ENCODE measurements at places on chromosomes 11 and 22. TPM values are rescaled to one million over a fixed set of nuclear protein-coding genes. Genes with fewer than 3 reads are reported as not detected.

The GLYATL1 gene
- total RNA-seq: 4.5 TPM

The PTPRJ gene
- total RNA-seq: 5.3 TPM

The OR4B1 gene
- total RNA-seq: not detected

The OVCH2 gene
- total RNA-seq: not detected

The FAM180B gene
- total RNA-seq: 2.5 TPM

The KDM4E gene
- not detected for total RNA-seq

The TRPC6 gene
- 3.2 TPM for total RNA-seq

The HORMAD2 gene
- not detected for total RNA-seq

- no peak for ATAC-seq
Observed at GRCh38 chr11:86687185-86687778, 14.9 kb upstream of the ME3 start.

DNA sequence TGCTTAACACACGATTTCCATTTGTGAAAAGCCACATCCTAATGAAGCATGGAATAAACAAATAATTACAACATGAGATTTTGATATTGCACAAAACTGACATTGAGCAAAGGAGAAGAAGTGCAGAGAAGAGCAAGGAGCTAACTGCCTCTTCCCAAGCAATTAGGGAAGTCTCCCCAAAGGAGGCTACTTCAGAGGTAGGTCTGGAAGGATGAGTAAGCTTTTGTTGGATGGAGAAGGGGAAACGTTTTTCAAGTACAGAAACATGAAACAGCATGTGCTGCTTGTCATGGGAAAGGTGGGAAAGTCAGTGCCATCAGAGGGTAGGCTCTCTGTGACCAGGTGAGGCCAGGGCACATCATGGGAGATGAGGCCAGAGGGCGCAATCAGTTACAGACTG lies 132.2 kb upstream of the SESN3 start:
- ATAC-seq: no peak

- ATAC-seq: peak; percentile 24
Observed at GRCh38 chr11:35235936-35236666, 97.1 kb downstream of the CD44 start.

DNA sequence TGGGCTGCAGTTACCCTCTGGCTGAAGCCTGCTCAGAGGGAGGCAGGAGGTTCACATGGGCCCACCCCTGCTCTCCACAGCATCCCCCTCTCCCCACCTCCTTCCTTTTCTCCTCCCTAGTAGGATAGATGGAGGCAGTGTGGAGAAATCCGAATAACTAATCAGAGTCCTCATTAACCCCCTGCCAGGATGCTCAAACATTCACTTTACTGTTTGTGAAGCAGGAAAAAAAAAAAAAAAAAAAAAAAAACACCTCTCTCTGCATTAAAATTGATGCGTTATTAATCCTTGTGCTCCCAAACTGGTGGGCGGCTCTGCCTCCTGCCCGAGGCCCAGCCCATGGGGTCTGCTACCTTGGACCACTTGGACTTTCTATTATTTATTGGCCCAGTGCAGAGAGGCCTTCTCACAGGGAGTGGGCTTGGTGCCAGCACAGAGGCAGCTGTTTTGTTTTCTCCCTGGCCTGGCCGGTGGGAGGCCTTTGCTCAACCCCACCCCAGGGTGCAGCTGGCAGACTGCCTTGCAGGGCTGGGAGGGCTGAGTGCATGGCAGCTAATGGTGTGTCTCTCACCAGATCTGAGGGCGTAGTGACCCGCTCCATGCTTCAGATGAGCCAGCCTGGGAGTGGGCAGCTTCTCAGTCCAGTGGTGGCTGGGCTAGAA lies 150.7 kb downstream of the PKNOX2 start:
- ATAC-seq: peak; percentile 69

DNA sequence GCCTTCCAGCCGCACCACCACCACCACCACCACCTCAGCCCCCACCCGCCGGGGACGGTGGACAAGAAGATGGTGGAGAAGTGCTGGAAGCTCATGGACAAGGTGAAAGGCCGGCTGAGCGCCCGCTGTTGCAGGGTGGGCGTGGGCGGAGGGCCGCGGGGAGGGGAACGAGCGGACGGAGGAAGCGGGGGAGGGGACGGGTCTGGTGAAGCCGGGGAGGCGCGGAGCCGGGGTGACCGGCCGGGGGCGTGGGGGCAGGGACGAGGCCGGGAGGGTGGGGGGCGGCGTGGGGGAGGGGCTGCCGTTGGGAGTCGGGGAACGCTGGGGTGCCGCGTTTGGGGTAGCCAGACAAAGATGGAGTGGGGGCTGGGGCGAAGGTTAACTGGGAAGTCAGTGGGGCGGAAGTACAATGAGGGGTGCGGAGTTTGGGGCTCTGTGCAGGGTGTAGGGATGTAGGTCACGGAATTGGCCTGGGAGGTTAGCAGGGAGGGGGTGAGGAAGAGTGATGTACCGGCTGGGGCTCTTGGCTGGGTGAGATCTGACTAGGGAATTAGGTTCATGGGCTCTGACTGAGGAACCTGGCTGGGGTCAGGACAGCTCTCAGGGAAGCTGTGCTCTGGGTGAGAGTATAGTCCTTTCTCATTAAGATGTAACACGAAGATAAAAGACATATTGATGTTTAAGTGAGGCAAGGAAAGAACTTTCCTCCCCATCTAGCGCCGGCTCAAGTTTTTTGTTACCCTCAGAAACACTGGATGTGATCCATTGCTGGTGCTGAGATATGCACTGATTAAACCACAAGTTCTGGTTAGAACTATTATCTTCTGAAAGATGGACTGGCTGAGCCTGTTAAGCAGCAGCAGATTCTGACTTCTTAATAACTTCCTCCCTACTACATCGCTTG lies 624 bp downstream of the CBL start:
- peak; percentile 21 for ATAC-seq

- no peak for ATAC-seq
Observed at GRCh38 chr22:36340621-36341020, 47.1 kb downstream of the MYH9 start.
